CD4-positive, alpha-beta T cell treated with Interleukin-12 subunit alpha and Interleukin-12 subunit beta, for 1 hour (primary cell): ENCODE measurements at places on chromosomes 1 and 21.
A peak's percentile ranks its signal among the peaks of the same experiment; 100 is the strongest.

- peak; percentile 91 for DNase-seq
Measured at GRCh38 chr1:171486048-171486519, 754 bp downstream of the PRRC2C start.

DNA sequence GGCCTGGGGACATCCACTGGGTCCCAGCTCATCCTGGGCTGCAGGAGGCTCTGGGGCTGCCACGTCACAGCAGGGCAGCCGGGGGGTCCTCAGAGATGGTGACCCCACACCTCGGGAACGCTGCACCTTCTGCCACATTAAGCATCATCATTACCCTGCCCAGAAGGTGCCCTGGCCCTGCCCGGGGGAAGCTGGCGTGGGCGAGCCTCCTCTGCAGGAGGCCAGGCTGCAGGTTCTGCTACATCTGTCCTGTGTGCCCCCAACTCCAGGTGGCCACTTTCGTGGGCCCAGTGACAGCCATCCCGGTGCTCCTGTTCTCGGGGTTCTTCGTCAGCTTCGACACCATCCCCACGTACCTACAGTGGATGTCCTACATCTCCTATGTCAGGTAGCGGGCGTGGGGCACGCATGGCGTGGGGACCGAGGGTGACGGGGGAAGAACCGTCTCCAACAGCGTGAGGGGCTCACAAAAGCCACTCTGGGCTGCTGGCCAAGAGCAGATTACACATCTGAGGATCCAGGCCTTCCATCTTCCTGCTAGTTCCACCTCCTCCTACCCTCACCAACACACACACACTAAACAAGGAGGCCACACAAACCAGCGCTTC, 20.8 kb downstream of the TFF3 start:
- DNase-seq, result no peak

- DNase-seq, result no peak
Measured at GRCh38 chr1:217134857-217135568, 411.8 kb upstream of the ESRRG start.

GRCh38 chr1:173341307-173341706, 134.2 kb upstream of the TNFSF4 start:
- no peak for DNase-seq

DNA sequence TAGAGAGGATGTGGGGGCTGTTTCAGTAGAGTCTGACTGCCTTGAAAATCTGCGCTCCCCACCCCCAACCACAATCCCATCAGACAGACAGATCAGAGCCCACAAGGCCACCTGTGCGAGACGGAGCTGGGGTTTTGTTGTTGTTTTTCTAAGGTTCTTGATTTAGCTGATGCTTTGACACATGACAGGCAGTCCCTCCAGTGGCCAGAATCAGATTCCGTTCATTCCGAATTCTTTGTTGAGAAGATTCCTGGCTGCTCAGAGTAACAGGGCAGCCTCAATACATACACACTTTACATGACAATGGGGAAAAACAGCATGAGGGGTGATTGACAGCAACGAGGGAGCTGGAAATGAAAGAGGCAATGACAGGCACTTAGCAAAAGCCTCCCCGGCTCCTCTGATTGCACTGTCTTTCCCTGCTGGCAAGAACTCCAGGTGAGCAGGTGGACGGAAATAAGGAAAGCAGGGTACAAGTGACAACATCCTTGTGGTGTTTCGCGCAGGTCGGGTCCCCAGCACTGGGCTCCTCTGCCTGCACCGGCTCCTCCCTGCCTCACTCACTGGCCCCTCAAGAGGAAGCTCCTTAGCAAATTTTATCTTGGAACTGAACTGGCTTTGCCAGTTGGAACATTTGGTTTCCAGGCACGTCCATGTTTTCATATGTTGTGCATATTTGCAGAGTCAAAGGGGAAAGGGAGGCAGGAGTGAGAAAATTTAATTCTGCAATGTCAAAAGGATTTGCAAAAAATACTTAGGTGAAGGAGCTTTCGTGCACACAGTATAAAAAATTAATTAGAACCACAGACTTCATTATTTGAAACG, 148.7 kb downstream of the PGBD5 start:
- DNase-seq, result peak; percentile 6

- DNase-seq, result no peak
Measured at GRCh38 chr1:209609791-209610630, 26.5 kb downstream of the CAMK1G start.

GRCh38 chr1:50651476-50652263, 228.4 kb upstream of the DMRTA2 start:
- DNase-seq, result no peak

GRCh38 chr1:111448482-111448917, 556 bp downstream of the WDR77 start:
- DNase-seq, result no peak

DNA sequence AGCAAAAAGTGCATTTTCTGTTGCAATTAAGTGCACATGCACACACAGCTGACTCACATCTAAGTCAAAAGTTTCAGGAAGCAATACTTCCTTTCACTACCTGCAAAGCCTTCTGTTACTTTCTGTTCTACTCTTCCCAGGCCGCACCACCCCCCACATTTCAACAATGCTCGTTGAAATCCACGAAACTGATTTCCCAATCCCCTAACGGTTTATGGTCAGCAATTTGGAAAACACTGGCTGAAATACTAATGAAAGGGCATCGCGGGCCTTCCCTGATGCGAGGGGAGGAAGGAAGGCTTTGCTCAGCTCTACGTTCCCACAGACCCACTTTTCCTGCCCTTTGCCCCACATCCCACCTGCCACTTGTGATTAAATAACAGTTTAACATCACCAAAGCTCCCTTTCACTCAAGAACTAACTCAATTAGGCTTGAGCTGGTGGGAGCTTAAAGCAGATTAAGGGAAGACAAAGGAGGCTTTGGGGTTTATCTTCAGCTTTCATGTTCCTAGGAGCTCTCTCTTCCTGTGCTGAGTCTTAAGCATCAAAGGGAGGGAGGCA, 243.2 kb upstream of the RAB4A start:
- peak; percentile 30 for DNase-seq

DNA sequence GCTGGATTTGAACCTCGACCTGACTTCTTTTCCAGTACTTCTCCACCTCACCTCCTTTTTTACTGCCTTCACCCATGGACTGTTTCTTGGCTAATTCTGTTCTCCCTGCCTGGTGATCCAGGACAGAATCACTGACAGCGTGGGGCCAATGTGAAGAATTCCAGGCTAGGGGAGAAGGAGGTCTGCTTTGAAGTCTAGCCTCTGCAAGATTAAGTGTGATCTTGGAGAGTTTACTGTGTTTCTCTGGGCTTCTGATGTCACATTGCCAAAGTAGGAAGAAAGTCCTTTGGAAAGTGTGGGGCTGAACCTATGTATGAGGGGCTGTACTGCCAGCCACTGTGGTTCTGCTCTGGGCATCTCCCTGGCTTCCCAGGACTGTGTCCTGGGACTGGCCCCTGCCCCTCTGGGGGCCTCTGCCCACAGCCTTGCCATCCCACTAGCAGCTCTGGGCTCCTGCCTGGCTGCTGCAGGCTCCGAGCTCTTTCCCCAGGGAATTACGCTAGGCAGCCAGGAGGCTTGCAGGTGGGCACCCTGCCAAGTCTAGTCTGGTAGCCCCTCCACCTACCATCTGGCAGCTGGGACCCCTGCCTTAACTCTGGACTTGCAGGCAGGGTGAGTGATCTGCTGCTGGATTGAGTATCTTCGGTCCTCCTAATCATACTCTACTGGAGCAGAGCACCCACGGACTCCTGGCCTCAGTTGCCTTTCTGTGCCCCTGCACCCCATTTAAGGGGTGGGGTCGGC, 52.2 kb downstream of the YARS1 start:
- DNase-seq, result no peak

- no peak for DNase-seq
Measured at GRCh38 chr1:155052439-155053395, 1.6 kb downstream of the ADAM15 start.

DNA sequence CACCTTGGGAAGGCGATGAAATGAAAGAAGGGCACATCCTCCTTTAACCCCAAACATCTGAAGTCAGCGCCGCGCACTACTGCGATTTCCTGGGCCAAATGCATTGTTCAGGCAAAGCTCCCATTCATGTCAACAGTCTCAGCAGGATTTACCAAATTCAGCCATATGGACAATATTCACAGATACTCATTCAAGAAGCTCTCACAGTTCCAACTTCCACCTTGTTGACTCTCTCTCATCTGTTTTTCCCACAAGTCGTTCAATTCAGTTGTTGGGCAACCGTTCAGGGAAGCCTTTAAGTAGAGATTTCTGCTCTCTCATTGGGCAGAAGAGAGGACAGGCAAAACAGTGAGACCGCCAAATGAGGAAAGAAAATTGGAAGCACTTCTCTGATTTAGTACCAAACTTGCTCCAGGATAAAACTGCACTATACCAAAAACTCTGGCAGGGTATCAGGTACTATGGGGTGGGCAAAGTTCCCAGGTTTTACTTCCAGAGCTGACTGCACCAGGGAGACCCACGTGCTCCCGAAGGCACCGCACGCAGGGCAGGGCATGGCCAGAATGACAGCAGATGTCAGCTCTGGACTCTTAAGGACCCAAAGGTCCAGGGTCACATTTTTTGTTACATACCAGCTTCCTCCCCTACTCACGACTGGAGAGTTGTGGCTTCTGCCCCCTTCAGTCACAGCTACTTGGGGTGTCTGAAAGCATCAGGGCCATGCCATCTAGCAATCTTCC, 668.8 kb downstream of the KIF26B start:
- DNase-seq, result no peak

GRCh38 chr1:1376551-1377226, 1.7 kb upstream of the AURKAIP1 start:
- no peak for DNase-seq

DNA sequence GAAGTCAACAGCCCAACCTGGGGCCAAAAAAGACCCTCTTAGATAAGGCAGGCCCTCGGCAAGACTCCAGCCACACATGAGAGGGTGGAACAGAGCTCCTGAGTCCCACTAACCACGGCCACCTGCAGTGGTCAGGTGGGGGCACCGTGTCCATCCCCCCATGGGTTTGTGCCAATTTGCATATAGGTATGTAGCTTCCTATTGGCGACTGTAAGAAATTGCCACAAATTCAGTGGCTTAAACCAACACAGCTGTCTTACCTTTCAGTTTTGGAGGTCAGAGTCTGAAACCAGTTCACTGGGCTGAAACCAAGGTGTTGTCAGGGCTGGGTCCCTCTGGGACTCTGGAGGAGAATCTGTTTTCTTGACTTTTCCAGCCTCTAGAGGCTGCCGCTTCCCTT, 59.3 kb downstream of the COL18A1 start:
- DNase-seq, result no peak

- no peak for DNase-seq
Measured at GRCh38 chr1:210123924-210124589, 108.5 kb upstream of the SERTAD4 start.

- no peak for DNase-seq
Measured at GRCh38 chr1:109959974-109960744, 24.4 kb upstream of the AHCYL1 start.

DNA sequence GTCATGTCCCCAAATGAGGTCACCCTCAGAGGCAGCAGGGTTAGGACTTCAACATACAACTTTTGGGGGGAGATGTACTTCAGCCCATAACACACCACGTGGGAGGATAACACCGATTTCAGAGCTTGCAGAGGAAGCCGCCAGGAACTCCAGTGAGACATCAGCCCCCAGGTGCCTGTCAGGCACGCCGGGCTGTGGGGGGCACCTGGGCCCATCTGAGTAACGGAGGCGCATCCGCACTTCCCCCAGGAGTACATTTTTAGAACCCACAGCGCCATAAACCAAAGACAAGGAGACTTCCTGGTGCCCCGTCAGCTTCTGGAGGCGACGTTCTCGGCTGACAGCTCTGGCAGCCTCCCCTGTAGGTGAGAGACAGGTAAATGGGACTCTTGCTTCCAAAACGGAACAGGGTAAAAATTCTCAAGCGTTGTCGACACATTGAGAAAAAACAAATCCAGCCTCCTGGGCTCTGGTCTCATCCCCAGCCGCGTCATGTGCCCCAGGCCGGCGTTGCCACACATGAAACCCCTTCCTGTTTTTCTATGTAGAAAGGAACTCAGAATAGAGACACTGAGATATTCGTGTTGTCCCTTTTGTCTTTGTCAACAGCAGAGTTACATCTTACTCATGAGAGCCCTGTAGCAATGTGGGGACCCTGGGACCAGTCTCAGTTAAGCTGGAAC, 93.3 kb downstream of the PDE9A start:
- peak; percentile 62 for DNase-seq

DNA sequence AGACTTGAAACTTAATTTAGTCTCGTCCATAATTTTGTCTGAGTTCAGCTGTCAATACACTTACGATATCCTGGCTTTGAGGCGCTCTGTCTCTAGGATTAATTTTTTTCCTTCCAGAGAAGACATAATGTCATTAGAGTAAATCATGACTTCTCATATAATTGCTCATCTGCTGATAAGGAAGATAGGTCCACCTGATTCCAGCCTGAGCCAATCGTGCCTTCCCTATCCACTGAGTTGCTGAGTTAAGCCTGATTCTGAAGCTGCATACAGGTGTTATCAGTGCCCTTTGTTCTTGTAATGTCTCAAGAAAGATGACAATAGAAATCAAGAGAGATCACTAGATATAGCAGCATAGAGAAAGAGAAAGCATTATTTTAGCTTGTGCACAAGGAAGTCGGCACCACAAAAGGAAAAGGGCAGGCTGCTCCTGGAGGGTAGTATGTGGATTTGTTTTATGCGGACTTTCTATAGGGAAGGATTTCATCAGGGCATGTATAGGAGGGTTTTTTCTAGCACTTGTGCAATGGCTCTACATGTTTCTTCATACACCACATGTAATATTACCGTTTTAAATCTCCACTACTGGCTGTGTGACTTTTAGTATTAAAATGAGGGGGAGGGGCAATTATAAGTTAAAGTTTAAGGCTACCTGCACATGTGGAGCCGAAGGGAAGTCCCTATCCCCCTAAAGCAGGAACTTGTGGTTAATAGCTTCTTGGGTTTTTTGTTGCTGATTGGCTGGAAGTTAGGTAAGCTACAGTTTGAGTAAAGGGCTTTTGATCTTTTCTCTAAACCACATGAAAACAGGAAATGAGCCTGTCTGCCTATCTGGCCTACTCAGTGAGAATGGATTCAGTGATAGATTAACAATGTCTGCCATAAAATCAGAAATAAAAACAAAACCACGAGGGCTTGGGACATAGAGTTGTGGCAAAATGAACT, 133.4 kb downstream of the PLPPR5 start:
- DNase-seq, result peak; percentile 89

DNA sequence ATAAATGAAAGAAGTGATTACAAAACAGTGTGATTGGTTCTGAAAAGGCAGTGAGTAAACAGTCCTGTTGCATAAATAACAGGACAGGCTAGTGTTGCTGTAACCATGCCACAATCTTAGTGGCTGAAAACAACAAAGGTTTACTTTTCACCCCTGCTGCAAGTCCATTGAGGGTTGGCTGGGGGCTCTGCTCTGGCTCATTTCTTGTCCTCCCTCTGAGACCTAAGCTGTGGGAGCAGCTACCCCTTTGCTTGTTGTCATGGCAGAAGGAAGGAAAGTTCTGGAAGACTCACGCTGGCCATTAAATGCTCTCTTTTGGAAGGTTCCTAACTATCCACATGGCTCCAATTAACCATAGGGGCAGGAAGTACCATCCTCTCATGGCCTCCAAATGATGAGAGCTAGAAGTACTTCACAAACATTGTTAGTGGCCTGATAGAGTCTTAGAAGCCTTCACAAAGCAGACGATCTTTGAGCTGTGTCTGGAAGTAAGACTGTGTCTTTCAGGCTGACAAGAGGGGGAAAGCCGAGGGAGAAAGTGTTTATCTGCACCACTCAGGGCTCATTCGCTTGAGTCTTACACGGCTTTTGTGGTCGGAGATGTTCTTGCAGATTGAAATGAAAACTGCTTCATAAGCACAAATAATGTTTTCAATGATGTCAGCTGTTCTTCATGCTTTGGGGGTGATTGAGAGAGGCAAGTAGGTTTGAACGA, 11.9 kb downstream of the RCSD1 start:
- DNase-seq, result peak; percentile 55
